ENCODE measurements at places on chromosomes 1 and 21.

- no peak for DNase-seq
Measured at GRCh38 chr1:214500340-214501055, 50.9 kb downstream of the PTPN14 start.

GRCh38 chr1:7422966-7423365, 348.1 kb upstream of the VAMP3 start:
- peak; percentile 4 for DNase-seq

- DNase-seq: no peak
Measured at GRCh38 chr1:2380816-2381591, 10.3 kb downstream of the MORN1 start.

GRCh38 chr1:205315008-205315618, 6.4 kb downstream of the NUAK2 start:
- no peak for DNase-seq

DNA sequence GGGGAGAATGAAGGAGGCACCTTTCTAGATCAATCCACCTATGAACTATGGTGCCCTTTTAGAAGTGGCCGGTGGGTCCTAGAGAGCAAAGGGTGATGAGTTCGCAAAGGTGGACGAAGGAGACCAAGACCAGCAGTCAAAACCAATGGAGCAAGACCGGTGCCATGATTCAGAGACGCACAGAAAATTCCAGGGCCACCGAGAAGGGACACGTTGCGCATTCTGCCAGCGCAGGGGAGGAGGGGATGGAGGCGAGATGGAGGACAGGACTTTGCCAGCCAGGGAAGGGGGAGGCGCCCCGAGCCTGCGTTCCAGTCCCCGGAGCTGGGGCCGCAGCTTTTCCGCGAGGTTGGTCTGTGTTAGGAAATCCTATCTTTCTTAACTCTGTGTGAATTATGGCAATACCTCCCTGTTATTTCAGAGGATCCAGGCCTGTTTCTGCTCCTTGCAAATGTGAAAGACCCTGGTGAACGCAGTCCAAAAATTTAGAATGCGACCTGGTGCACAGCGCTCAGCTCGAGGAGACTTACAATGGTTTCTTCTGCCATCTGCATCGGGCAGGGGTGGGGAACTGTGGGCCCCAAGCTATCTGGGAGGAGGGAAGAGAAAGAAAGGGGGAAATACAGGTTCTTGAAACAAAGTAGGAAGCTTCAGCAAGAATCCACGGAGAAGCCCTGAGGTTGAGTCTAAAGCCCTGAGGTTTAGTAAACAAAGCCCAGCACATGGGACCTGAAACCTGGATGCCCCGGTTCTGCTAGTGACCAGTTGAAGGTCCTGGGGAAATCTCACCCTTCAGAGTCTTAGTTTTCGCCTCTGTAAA, 129.4 kb downstream of the MRPS6 start:
- peak; percentile 61 for DNase-seq

DNA sequence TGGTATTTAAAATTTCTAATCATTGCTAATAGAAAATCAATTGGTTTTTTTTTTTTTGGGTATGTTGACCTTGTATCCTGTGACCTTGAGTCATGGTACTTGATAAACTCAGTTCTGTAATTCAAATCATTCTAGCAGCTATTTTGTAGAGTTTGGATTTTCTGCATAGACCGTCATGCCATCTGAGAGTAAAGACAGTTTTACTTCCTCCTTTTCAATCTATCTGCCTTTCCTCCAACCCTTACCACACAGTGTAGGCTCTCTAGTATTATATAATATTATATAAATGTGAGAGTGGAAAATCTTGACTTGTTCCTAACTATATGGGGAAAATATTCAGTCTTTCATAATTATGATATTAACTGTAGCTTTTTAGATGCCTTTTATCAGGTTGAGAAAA, 7.0 kb downstream of the TDRD5 start:
- DNase-seq: no peak

DNA sequence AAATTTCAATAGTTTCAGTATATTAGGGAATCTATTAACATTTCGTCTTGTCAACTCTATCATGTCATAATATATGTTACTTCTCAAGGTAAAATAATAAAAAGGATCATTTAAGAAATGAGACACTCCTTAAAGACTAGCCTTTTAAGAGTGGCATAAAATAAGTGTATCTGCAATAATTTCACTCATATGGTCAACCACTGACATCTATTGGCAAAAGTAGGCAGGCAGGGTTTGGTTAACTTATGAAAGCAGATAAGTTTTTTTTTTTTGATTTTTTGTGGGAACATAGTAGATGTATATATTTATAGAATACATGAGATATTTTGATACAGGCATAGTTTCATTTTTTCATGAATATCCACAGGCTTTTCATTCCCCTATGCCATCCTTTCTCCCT, 5.5 kb upstream of the RGS21 start:
- no peak for DNase-seq

DNA sequence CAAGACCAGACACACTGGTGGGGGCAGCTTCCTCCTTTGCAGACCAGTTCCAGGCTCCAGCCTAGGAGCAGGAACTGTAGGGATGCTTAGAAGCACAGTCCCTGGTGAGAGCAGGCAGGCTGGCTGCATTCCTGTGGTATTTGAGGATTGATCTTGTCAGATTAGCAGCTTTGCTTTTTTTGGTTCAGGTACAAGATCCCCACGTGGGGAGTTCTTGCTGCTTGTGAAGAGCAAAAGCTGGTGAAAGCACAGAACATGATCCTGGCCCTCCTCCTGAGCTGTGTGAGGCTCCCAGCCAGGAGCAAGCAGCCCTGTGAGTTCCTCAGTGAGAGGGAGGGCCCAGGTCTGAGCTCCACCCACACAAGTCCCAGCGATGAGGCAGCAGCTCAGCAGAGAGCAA, 75.3 kb upstream of the ARTN start:
- peak; percentile 75 for DNase-seq

GRCh38 chr1:206476591-206476990, 6.3 kb downstream of the IKBKE start:
- DNase-seq: no peak

- no peak for DNase-seq
Measured at GRCh38 chr21:38533887-38534286, 35.6 kb upstream of the ERG start.

GRCh38 chr1:214901718-214902117, 180.8 kb upstream of the KCNK2 start:
- no peak for DNase-seq

DNA sequence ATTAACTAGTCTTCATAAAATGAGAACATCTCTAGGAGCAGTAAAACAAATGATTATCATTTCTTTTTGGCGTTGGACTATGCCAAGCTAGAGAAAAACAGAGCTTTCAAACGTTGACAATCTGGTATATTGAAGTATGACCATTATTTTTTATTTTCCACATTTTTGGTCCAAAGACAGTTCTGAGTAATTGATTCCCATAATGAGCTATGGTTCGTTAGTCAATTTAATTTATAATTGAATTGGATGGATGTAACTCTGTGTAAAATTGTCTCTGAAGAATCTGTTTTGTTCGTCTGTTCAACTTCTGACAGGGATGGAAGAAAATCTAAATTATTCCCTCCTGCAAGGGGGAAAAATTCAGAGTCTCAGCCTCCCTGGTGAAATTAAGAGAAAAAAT, 234.5 kb downstream of the LMO4 start:
- DNase-seq: no peak

GRCh38 chr1:235948774-235949427, 82.2 kb upstream of the LYST start:
- DNase-seq: no peak

GRCh38 chr21:30629200-30629599, 5.8 kb upstream of the KRTAP20-2 start:
- no peak for DNase-seq

DNA sequence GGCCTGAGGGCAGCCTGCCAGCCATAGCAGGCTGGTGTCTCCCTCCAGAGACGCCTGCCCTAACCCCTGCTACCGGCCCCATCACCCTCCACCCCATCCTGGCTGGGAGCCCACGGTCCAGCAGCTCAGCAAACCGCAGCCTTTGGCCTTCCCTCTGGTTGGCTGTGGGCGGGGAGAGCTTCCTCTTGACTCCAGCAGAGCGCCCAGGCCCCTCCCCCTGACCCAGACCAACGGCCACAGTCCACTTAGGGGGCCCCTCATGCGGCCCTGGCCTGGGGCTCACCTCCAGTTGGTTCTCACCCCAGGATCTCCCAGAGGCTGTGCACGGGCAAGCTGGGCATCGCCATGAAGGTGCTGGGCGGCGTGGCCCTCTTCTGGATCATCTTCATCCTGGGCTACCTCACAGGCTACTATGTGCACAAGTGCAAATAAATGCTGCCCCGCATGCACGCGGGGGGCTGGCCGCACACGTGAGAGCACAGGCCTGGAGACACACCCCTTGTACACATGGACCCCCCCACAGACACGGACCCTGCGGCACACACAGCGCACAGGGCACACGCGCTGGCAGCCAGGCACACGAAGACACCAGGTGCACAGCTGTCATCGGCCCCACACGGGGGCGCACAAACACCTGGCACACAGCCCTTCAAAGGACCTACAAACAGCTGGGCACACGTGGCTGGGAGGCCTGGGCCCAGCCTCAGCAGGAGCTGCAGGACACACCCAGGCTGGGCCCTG, 3.1 kb downstream of the SMIM1 start:
- peak; percentile 57 for DNase-seq

DNA sequence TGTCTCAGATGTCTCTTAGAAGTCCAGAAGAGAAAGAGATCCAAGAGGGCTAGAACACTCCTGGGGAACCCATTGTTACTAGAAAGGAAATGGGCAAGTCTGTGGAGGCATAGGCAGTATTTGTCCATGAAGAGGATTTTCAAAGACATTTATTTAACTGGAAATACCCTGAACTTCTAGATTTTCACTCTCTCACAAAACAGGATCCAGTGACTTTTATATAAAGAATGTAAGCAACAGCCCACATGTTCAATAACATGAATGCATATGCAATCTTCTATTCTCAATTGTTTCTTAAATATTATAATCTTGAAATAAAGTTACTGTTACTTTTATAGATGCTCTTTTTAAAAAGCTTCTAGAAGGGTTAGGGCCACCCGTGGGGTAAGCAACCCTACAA, 53.4 kb downstream of the TBX15 start:
- no peak for DNase-seq

GRCh38 chr1:18253093-18253492, 145.5 kb downstream of the IGSF21 start:
- no peak for DNase-seq

DNA sequence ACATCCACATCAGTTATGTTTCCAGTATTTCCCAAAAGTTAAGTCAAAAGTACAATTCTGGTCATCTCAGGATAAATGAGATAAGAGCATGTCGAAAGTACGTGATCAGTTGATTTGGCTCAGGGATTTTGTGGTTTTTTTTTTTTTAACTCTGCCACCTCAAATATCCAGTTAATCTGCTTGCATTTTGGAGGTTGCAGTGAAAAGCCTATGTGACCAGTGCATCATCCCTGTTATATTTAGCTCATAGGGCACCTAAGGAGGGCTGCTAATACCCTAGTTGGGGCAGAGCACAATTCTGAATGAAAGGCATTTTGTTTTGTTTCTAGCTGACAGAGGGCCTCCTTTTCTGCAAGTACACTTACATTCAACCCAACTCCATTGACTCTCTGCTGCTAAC, 31.7 kb upstream of the RGS16 start:
- DNase-seq: no peak

DNA sequence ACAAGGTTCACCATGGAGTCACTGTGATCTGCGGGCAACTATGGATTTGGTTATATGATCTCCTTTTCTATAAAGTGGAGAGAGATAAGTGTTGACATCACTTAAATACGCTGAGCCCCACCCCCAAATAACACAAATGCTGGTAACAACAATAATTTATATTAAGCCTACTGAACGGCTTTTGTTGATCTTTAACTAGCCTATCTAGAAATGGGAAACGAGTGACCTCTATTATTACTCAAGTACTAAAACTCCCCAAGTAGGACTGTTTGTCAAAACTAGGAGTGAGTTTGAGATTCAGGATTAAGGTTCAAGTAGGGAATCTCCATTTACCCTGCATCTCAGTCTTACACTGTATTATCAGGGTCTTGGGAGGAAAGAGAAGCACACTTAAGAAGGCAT, 52.2 kb downstream of the MAP3K7CL start:
- DNase-seq: no peak

- DNase-seq: no peak
Measured at GRCh38 chr1:115217150-115218033, 120.7 kb downstream of the NGF start.

- DNase-seq: no peak
Measured at GRCh38 chr21:30935889-30936168, 54.4 kb upstream of the KRTAP11-1 start.

DNA sequence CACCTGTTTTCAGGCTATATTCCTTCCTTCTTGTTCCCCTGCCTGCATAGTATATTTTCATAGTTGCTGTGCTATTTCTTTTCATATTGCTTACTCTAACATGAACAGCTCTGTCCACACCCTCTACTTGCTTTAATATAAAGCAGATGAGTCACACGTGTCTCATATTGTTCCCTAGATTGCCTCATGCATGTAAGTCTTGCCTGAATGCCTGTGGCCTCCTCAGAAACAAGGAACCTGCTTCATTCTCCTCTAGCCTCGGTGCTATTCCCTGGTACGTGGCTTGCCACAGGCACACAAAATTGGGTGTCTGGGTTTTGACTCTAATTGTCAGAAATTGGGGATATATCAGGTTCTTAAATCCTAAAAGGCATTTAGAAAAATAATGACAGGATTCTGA, 16.5 kb upstream of the PKP1 start:
- no peak for DNase-seq

GRCh38 chr1:61207416-61207815, 125.1 kb downstream of the NFIA start:
- DNase-seq: no peak

DNA sequence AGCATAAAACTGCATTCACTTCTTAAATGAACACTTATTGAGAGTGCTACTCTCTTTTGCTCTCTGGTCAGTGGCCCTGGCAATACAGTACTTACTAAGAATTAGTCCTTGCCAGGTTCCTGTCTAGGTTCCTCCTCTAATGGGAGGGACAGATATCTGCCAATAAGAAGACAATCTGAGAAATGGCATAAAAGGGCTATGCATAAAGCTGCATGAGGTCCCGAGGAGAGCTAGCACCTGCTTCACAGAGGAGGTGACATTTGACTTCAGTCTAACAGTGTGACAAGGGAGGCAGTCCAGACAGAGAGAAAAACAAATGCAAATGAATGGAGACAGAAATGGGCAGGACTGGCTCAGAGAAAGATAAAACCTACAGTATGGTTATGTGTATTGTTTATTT, 357.1 kb upstream of the SGIP1 start:
- no peak for DNase-seq

DNA sequence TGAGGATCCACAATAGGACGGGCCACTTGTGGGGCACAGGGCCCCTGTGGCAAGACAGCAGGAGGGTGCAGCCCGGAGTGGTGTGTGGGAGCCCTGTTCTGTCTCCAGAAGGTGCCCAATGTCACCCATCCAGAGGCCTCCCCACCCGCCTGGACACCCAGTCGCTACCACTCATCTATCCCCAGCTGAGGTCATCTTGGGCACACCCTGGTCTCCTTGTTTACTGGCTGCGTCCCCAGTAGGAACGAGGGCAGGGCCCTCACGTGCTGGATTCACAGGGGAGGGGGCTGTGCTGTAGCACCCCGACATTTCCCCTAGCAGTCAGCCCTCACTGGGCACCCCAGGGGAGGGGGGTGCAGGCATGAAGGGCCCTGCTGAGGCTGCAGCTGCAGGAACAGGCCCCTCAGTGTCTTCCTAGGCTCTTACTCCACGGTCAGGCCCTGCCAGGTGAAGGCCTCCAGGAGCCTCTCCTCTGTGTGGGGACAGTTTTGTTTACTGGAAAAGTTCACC, 2.3 kb upstream of the TNNT2 start:
- DNase-seq: no peak
